DMS153 (cell line): ENCODE measurements at places on chromosomes 3 and 15.

GRCh38 chr15:33204926-33205325 lies 10.4 kb upstream of the FMN1 start:
- DNase-seq, result no peak

GRCh38 chr3:178257491-178257890 lies 278.7 kb upstream of the KCNMB2 start:
- DNase-seq, result no peak

DNA sequence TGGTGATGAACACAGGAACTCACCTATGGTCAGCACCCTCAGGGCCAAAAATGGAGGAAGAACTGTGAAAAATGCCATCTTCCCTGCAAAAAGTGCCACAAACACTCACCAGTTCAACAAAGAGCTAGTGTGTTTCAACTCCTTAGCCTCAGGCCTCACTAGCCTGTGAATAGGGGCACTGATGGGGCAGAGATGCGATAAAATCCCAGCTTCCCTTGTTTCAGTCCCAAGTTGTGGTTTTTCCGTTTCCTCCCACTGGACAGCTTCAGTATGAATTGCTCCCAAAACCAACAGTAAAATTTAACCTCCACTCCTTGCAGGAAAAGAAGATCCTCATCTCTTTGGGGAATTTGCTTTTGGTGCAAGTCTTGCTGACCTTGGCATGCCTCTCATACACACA lies 117.4 kb upstream of the ADAMTS9 start:
- no peak for DNase-seq

GRCh38 chr3:123871946-123872345 lies 12.2 kb downstream of the MYLK start:
- peak; percentile 86 for DNase-seq

DNA sequence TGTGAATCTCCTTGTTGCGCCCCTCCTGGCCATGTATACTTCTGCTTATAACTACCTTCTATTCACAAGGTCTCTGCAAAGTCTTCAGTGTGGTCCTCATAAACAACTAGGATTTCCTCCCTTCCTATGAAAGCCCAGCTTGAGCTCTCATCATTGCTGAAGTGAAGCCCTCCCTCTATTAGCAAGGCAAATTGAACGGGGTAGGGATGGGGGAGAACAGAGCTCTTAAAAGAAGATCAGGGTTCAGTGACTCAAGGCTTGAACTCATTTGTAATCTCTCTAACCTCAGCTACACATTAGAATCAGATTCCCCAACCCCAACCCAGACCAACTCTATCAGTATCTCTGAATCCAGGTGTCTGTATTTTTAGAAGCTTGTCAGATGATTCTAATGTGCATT lies 88.3 kb upstream of the ST8SIA2 start:
- DNase-seq, result no peak

GRCh38 chr3:68007621-68008226 lies 353.3 kb upstream of the SUCLG2 start:
- no peak for DNase-seq

GRCh38 chr15:58568157-58568571 lies 136.4 kb downstream of the LIPC start:
- no peak for DNase-seq

GRCh38 chr3:127025456-127025855 lies 42.5 kb downstream of the PLXNA1 start:
- DNase-seq, result no peak

GRCh38 chr3:179149406-179149867 lies 1.3 kb downstream of the PIK3CA start:
- DNase-seq, result no peak
